ENCODE measurements at places on chromosomes 7 and 10. TPM values are rescaled to one million over a fixed set of nuclear protein-coding genes. Genes with fewer than 3 reads are reported as not detected.

DNA sequence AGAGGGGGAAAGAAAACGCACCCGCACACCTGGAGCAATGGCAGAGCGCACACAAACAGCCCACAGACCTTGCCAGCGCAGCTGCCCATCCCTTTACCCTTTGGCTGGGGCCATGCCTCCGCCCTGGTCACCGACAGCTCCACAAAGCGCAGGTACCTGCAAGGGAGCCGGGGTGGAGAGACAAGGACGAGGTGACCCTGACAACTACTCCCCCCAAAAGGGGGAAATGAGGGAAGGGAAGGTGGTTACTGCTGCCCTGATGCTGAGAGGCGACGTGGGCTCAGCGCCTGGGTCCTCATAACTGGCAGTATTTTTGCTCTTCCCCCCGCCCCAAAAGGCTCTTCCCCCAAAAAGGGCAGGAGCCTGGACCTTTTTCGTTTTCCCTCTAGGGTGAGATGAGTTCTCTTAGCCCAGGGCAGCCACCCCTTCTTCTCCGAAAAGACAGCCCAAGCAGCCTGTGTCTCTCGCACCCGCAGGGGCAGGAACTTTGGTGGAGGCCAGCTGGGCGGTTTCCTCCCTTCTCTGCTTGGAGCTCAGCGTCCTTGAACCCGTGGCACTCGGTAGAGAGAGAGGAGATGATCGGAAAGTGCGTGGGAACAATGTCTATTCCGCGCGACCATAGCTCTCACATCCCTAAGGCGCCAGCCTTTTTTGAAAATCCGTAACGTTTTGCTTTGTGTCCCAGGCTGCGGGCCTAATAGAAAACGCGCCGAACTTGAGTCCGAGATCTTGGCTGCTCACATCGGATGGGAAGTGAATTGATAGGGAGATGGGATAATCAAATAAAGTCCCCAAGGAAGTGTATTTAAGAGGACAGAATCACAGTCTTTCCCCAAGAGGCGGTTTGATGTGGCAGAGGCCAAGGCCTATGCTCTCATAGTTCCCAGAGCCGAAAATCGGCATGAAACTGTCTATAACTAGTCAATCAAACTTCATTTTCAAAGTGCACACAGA lies 1.0 kb downstream of the NKX2-3 start:
- no peak overlapping the region for H3K27ac ChIP-seq
- peak overlapping the region; percentile 18 for H3K4me3 ChIP-seq
- DNase-seq = no peak
- H3K4me1 ChIP-seq = peaks cover 43% of the 10 kb centered on the region

GRCh38 chr10:70456164-70456563 lies 14.7 kb upstream of the NODAL start:
- DNase-seq = no peak
- no peak overlapping the region for H3K27ac ChIP-seq
- H3K27me3 ChIP-seq = peaks cover 52% of the 10 kb centered on the region
- no peaks in the 10 kb centered on the region for H3K36me3 ChIP-seq
- no peak overlapping the region for H3K4me3 ChIP-seq

DNA sequence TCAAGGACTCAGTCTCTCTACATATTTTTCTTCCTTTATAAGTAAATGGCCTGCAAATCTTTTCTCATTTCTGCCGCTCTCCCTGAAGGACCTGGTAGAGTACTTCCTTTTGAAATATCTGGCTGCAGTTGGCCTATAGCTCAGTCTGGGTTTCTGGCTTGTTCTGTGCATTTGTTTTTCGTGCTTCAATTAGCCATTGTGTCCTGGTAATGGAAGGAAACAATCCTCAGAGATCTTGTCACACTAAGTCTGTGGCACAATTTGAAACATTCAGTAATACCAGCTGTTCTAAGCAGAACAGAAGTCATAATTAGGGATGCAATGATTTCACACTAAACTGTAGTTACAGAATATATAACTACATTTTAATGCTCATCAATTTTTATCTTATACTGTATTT lies 545.0 kb downstream of the NRG3 start:
- no peak overlapping the region for H3K27ac ChIP-seq
- no peaks in the 10 kb centered on the region for H3K27me3 ChIP-seq
- no peaks in the 10 kb centered on the region for H3K36me3 ChIP-seq
- H3K4me3 ChIP-seq = no peak overlapping the region
- no peak for DNase-seq

DNA sequence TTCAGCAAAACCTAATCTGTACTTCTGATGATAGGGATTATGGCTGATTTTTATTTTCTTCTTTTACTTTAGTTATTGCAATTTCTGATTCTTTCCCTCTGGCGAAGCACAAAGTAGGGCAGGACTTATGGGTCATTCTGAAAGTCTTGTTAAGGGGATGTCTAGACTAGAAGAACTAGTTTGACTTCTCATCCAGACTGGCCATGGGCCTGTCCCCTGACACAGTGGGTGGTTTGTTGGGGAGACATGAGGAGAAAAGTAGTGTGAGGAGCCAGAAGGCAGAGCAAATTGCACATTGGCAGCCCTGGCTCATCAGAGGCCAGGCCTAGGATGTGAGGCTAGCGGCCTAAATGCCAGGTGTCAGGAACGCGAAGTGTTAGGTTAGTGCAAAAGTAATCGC lies 152.8 kb downstream of the RTKN2 start:
- H3K4me1 ChIP-seq = peaks cover 36% of the 10 kb centered on the region
- no peak overlapping the region for H3K4me3 ChIP-seq
- no peak overlapping the region for H3K27ac ChIP-seq
- peaks cover 30% of the 10 kb centered on the region for H3K36me3 ChIP-seq

DNA sequence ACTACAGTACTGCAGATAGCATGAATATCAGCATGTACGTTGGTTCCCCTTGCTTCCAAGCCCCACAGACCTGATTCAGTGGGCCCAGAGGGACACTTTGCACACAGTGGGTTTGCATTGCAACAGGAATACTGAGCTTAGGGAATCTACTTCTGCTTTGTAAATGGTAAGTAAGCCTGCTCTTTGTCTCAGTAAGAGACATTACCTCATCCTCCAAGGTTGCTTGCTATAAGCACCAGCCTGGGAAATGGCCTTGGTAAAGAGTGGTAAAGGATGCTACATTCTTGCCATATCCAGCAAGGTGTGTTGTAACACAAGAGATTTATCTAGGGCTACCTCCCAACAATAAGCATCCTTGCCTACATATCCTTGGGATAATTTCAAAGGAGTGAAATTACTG lies 730.5 kb downstream of the INHBA start:
- no peaks in the 10 kb centered on the region for H3K36me3 ChIP-seq
- H3K27me3 ChIP-seq = no peaks in the 10 kb centered on the region
- no peak overlapping the region for H3K4me3 ChIP-seq
- H3K27ac ChIP-seq = no peak overlapping the region
- H3K4me1 ChIP-seq = no peaks in the 10 kb centered on the region
- DNase-seq = no peak

- H3K36me3 ChIP-seq = no peaks in the 10 kb centered on the region
- no peaks in the 10 kb centered on the region for H3K4me1 ChIP-seq
- H3K27ac ChIP-seq = no peak overlapping the region
- H3K27me3 ChIP-seq = peaks cover 28% of the 10 kb centered on the region
Observed at GRCh38 chr10:69849825-69850224, 48.1 kb downstream of the COL13A1 start.

- H3K36me3 ChIP-seq = no peaks in the 10 kb centered on the region
- H3K4me1 ChIP-seq = no peaks in the 10 kb centered on the region
Observed at GRCh38 chr7:44267719-44268421, 57.5 kb downstream of the CAMK2B start.

- H3K4me1 ChIP-seq = no peaks in the 10 kb centered on the region
- no peak overlapping the region for H3K4me3 ChIP-seq
- no peak for DNase-seq
- no peaks in the 10 kb centered on the region for H3K36me3 ChIP-seq
- H3K27me3 ChIP-seq = no peaks in the 10 kb centered on the region
Observed at GRCh38 chr10:131088619-131089018, 222.9 kb downstream of the TCERG1L start.

GRCh38 chr10:75347186-75347585 lies 54.4 kb downstream of the ZNF503 start:
- no peaks in the 10 kb centered on the region for H3K4me1 ChIP-seq
- no peak overlapping the region for H3K27ac ChIP-seq
- H3K27me3 ChIP-seq = no peaks in the 10 kb centered on the region
- H3K4me3 ChIP-seq = no peak overlapping the region
- H3K36me3 ChIP-seq = no peaks in the 10 kb centered on the region
- DNase-seq = no peak

- H3K27ac ChIP-seq = no peak overlapping the region
- no peak overlapping the region for H3K4me3 ChIP-seq
- H3K36me3 ChIP-seq = no peaks in the 10 kb centered on the region
- no peak for DNase-seq
- no peaks in the 10 kb centered on the region for H3K4me1 ChIP-seq
Observed at GRCh38 chr10:132811891-132812481, 26.0 kb upstream of the NKX6-2 start.

DNA sequence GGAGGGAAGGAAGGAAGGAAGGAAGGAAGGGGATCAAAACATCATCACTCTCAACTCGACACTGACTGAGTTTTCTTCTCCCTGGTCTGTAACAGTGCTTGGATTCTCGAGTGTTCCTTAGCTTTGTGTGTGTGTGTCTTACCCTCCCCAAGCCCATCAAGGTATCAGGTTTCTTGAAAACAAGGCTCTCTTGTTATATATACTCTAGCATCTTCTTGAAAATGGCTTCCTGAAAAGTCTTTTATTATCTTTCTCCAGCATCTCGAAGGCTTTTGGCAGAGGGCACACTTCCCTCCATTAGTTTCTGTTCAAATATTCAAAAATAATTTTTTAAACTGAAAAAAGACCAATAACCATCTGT lies 13.4 kb downstream of the SERPINE1 start:
- peaks cover 37% of the 10 kb centered on the region for H3K4me1 ChIP-seq
- no peak overlapping the region for H3K4me3 ChIP-seq
- no peaks in the 10 kb centered on the region for H3K36me3 ChIP-seq
- no peak for DNase-seq

DNA sequence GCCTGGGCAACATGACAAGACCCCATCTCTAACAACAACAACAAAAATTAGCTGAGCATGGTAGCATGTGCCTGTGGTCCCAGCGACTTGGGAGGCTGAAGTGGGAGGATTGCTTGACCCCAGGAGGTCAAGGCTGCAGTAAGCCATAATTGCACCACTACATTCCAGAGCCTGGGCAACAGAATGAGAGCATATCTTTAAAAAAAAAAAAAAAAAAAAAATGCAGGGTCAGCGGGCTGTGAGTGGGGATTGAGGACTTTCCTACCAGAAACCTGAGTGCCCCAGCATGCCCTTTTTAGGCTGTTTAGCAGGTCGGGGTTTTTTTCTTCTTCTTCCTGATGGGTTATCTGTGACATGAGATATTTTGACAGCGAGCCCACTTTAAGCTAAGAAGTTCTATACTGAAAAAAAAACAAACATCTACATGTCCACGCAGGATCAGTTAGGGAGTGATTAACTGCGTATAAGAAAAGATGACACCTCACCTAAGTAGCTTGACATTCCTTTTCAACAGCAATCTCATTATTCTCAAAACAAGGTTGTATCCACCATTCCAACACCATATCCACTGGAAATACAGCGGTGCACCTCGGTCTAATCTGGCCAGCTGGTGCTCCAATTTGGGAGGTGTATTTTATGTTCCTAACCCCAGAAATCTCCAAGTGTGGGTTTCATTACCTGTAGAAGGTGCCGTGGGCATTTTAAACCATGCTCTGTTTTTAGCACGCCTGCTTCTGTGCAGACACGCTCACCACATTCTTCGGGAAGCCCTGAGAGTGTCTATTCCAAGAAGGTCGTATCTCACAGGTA lies 13.8 kb upstream of the RFC2 start:
- H3K4me1 ChIP-seq = peaks cover 20% of the 10 kb centered on the region
- DNase-seq = no peak
- H3K36me3 ChIP-seq = no peaks in the 10 kb centered on the region
- H3K4me3 ChIP-seq = no peak overlapping the region
- no peak overlapping the region for H3K27ac ChIP-seq
- peaks cover 5% of the 10 kb centered on the region for H3K27me3 ChIP-seq

DNA sequence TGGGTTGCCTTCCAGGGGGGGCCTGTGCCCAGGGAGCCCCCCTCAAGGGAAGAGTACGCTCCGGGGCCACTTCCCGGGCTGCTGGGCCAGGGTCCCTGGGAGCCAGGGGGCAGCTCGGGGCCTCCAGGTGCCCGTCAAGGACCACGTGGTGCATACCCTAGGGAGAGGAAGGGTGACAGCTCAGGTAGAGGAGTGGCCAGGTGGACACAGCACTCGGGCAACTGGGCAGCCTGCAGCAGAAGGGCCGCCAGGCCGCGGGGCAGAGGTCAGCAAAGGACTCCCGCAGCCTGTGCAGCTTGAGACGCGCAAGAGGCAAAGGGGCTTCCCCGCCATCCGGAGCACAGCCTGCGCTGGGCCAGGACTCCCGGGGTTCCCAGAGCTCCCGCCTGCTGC lies 26.4 kb downstream of the AP5Z1 start:
- no peaks in the 10 kb centered on the region for H3K36me3 ChIP-seq
- H3K27ac ChIP-seq = no peak overlapping the region
- H3K4me1 ChIP-seq = no peaks in the 10 kb centered on the region
- peaks cover 5% of the 10 kb centered on the region for H3K27me3 ChIP-seq

DNA sequence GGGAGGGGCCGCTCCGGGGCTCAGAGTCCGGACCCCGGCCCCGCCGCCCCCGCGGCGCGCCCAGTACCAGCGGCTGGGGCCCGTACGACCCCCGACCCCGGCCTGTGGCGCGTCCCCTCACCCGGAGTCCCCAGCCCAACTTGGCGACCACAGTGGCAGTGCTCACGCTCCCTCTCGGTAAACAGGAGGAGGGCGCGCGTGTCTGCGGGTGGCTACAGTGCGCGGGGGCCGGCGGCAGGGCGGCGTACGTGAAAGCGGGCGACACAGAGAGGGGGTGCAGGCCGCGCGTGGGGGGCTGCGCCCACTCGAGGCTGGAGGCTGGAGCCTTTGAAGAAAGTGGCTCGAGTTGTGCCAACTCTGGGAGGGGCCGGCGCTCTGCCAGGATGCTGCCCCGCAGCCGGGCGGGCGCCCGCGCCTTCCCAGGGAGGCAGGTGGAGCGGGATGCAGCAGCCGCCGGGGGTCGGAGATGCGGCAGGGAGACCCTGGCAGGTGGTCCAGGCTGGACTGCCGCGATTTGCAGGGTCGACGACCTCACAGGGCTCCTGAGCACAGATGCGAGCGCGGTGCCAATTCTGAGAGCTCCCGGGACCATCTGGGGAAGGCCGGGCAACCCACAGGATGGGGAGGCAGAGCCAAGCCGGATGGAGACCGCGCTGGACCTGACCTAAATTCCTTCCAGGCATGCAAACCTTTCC lies 655 bp downstream of the PTPRE start:
- peaks cover 9% of the 10 kb centered on the region for H3K4me1 ChIP-seq
- DNase-seq = no peak
- H3K4me3 ChIP-seq = peak overlapping the region; percentile 14
- no peaks in the 10 kb centered on the region for H3K36me3 ChIP-seq

- no peaks in the 10 kb centered on the region for H3K36me3 ChIP-seq
- peaks cover 4% of the 10 kb centered on the region for H3K27me3 ChIP-seq
- no peak overlapping the region for H3K4me3 ChIP-seq
- H3K4me1 ChIP-seq = peaks cover 13% of the 10 kb centered on the region
- DNase-seq = no peak
Observed at GRCh38 chr7:2478399-2478785, 2.2 kb upstream of the GRIFIN start.

GRCh38 chr7:20916311-20916710 lies 129.6 kb upstream of the SP8 start:
- H3K27me3 ChIP-seq = no peaks in the 10 kb centered on the region
- no peaks in the 10 kb centered on the region for H3K4me1 ChIP-seq
- no peaks in the 10 kb centered on the region for H3K36me3 ChIP-seq
- no peak for DNase-seq

Gene ZDHHC4
- total RNA-seq = 34.2 TPM

Gene ARHGEF35
- total RNA-seq = 6.2 TPM

Gene CAMK2B
- total RNA-seq = 0.10 TPM

Gene WNT2
- not detected for total RNA-seq

Gene OR6V1
- not detected for total RNA-seq

Gene GJD4
- not detected for total RNA-seq

Gene HIPK2
- total RNA-seq = 25.2 TPM

Gene VAX1
- not detected for total RNA-seq

Data from activated CD4-positive, alpha-beta memory T cell treated with anti-CD3 and anti-CD28 coated beads, Interleukin-2, amount 10 ng/mL, durations not matched to agents 7 days and 5 days (primary cell).